ENCODE measurements at places on chromosomes 1 and 21.

DNA sequence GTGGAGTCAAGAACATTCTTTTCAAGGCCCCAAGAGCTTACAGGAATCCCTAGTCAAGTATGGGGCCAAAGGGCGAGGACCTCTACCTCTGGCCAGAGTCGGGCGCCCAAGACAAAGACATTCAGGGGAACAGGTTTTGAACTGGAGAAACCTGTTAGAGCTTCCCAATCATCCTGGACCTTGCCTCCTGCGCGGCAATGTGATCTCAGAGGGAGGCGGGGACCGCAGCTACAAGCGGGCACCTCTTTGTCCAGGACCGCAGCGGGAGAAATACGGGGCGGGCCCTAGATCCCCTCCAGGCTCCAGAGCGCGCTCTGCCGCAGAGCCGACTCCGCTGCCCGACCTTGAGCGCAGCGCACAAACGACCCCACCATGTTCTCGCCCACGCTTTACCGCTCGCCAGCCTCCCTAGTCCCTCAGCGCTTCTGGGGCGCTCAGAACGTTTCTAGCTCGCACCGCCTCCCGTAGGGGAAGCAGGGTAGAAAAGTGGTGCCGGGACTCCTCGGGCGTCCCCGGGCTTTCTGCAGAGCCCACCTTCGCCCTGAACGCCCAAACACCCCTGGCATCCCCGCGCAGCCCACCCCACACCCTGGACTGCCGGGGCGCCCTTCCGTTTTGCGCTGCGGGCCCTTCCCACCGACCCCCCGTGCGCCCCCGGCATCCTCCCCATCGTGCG lies 28.1 kb downstream of the RABIF start:
- peak; percentile 72 for DNase-seq

DNA sequence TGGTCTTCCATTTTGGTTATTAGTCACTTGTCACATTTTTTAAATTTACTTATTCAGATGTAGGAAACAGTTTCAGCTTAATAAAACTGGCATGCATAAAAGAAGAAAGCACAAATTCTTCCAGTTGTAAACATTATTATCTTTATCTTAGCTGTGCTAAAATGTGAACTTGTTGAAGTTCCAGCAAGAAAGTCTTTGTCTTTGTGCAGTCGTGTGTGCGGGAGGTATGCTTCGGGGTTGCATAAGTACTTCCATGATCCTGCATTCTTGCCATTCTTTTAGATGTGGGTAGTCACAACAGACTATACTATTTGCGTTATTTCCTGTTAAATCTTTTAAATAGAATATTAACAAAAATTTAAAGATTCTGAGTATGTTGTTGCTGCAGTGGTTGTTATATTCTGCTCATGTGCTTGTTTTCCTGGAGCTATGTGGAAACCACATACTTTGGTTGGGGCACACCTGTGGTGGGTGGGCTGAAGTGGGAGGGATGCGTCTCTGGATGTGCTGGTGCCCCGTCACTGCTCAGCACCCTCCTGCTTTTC lies 49.9 kb downstream of the CBS start:
- DNase-seq, result no peak

DNA sequence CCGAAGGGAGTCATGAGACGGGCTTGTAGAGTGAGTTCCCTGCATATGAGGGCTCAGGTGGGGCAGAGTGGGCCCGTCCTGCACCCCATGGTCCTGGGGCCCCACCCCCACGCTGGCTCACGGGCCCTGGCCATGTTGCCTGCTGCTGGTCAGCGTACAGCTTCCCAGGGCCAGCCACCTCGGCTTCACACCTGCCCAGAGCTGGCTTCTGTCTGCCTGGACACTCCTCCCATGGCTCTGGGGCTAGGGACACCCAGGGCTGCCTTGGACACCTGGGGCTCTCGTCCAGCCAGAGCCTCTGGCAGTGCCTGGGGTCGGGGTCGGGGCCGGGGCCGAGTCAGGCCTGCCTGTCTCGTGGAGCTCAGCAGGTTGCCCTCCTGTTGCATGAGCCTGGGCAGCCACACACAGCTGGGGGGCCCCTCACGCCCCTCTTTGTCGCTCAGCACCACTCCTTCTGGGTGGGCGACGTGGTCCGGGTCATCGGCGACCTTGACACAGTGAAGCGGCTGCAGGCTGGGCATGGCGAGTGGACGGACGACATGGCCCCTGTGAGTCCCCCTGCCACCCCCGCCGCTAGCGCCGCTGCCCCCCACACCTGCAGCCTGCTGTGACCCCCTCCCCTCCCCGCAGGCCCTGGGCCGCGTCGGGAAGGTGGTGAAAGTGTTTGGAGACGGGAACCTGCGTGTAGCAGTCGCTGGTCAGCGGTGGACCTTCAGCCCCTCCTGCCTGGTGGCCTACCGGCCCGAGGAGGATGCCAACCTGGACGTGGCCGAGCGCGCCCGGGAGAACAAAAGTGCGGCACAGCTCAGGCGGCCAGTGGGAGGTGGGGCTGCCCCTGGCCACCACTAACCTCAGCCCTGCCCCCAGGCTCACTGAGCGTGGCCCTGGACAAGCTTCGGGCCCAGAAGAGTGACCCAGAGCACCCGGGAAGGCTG lies 5.5 kb upstream of the MMP23B start:
- DNase-seq, result no peak

DNA sequence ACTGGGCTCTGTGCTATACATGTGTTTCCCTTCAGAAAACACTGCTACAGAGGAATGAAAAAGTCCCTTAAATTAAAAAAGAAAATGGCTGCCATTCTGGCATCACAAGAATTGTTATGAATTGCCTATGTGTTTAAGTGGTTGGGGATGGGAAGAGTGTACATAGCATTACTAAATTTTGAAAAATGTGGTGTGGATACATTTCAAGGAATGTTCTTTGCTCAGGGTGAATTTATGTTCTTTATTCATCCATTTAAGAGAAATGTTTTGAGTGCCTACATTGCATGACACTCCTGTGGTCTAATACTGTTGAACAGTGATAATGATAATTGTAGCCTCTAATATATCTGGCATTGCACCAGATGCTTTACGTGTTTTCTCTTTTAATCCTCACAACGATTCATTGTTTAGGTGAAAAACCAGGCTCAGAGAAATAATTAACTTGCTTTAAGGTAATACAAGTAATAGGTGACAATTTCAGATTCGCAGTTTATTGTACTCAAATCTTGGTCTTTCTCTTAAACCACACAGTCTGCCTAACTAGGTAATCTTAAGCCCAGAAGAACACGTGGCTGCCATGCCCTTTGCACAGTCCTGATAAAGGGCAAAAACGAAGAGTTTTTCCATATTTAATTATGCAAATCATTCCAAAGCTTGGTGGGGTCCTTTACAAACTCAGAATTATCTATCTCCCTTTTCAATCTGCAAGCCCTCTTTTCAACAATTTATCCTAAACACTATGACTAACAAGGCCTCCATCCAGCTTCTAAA lies 31.5 kb downstream of the DPT start:
- no peak for DNase-seq

GRCh38 chr1:197904126-197904787 lies 1.8 kb downstream of the C1orf53 start:
- DNase-seq, result no peak

DNA sequence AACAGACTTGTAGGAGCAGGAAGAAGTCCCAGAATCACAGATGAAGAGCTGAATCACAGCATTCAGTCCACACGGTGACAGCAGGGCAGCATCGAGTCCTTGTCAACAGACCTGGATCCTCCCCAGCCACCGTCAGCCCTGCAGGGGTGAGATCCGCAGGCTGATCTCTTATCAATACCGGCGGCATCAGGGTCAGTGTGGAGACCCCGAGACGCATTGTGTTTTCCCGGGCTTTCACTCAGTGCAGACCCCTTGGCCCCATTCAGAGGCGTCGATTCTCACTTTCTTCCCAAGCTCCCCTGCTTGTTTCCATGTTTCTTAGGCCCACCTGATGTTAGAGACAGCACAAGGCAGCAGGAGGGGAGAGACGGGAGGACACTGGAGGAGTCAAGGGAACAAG lies 609.6 kb downstream of the PTPRU start:
- no peak for DNase-seq

GRCh38 chr1:226549094-226549936 lies 751 bp downstream of the STUM start:
- peak; percentile 23 for DNase-seq

DNA sequence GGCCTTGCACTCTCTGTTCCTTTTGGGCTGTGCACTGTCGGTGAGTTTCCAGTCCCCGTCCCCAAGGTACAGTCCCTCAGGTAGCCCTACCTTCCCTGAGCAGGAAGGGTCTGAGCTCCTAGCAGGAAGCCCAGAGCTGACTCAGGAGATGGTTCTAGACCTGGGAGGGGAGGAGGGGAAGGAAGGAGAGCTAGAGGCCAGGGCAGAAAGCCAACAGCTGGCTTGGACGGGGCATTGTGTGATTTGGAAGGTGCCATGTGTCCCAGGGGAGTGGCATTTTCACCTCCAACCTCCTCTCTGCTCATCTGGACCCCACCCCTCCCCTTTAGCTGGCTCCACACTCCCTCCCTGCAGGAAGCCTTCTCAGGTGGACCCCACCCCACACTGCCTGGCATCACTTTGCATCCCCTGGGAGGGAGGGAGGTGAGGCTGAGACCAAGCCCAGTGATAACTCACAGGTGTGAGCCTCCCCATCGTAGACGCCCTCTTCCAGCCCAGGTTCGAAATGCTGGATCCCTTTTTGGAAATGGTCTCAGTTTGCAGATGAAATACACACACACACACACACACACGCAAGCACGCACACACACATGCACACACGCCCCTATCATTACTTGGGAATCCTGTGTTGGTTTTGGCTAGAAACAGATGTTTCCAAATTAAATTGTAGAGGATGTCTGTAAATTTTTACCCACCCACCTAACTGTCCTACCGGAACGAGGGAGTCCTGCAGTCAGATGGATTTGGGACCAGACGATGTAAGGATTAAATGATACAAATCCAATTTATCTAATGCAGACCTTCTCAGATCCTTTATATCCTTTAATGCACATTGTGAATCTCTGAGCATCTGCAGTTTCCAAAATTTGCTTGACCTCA lies 19.7 kb upstream of the IFNLR1 start:
- no peak for DNase-seq

DNA sequence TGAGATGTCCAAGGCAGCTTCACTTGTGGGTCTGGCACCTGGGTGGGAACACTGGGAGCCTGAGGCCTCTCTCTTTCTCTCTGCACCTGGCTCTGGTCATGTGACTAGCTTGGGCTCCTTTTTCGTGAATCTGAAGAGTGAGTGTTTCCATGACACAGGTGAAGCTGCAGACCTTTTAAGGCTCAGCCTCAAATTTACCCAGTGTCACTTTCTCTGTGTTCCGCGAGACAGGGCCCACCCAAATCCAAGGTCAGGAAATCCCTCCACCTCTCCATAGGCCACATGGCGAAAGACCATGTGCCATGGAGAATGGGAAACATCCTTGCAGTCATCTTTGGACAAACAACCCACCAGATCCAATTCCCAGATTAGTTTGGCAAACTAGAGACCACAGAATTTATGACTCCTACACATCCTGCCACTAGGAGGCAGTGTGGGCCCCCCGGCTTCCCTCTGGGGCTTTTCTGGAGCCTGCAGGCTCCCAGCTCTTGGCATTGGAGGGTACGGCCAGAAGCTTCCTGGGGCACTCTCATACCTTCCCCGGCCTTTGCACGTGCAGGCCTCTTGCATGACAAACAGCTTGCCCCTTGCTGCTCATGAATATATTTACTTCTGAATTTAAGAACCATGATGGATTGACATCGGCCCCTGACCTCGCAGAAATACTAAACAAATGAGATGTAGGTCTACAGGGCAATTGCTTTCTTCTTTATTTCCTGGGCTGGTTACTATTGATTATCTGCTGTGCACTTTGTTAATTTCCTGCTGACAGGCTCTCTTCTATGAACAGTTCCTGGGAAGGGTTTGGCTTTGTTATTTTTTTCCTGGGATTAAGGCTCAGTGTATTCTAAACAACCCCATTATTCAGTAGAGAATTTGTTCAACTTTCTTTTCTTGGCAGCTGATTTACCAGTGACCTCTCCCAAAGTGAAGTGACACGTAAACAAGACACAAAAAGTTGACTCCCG lies 180.7 kb downstream of the KAZN start:
- peak; percentile 77 for DNase-seq

GRCh38 chr21:25656412-25656811 lies 17.4 kb downstream of the JAM2 start:
- DNase-seq, result no peak

DNA sequence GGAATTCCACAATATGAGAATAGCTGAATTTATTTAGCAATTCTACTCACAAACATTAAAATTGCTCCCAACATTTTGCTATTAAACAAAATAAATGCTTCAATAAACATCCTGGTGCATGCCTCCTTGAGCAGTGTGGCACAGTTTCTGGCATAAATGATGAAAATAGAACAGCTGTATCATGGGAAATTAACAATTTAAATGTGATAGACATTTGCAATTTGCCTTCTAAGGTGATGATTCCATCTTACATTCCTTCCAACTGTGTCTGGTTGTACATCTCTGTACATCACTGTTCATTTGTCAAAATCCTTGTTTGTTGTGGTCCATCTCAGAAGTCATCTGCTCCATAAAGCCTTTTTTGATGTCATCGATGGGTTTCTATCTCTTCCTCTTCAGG lies 198.7 kb downstream of the KCTD3 start:
- no peak for DNase-seq

DNA sequence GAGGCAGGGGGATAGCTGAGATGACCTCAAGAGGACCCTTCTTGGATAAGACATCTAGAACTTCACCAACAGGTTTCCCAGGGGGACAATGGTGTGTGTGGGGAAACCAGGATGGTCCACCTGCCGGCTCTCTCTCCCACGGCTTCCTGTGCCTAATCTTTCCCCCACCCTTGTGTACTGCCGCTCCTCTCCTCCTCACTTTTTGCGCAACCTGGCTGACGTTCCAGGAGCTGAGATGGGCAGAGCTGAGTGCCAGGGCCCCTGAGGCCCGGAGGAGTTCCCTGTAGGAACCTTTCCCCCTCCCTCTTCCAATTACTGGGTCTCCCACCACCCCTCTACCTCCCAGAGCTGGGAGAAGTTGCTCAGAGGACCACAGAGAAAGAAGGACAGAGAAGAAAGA lies 6.9 kb downstream of the SLC26A9 start:
- DNase-seq, result no peak

DNA sequence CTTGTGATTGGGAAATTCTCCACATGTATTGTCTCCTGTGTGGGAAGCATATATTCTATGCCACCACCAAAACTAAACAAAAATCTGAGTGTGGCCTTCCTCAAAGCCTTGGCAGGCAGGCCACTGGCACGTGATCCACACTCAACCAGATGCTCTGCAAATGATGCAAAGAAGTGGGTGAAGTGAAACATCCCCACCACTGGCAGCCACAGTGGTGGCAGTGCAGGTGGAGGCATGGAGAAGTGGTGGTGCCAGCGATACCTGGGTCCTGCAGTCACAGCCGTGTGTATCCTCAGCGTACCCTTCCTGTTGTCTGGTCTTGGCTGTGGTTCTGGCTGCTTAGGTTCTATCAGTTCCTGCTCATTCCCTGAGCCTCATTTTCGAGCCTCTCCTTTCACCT lies 65.2 kb downstream of the PLPPR5 start:
- DNase-seq, result no peak

DNA sequence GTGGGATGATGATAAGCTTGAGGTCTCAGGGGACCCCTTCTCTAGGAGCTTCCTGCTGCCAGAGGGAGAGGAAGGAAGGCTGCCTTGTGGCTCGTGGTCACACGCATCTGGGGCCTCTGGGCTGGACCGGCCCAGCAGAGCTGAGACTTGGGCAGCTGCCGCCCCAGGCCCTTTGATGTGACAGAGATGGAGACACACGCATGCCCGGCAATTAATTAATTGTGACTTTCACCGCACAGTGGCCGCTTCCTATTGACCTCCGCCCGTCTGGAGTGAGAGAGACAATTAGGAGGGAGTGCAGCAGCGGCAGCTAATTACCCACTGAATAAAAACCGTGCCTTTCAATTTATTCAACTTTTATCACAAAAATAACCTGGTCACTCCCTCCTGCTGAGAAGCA lies 16.6 kb upstream of the C1QA start:
- DNase-seq, result no peak
